ENCODE measurements at places on chromosomes 5 and 9. TPM values are rescaled to one million over a fixed set of nuclear protein-coding genes. Genes with fewer than 3 reads are reported as not detected.

DNA sequence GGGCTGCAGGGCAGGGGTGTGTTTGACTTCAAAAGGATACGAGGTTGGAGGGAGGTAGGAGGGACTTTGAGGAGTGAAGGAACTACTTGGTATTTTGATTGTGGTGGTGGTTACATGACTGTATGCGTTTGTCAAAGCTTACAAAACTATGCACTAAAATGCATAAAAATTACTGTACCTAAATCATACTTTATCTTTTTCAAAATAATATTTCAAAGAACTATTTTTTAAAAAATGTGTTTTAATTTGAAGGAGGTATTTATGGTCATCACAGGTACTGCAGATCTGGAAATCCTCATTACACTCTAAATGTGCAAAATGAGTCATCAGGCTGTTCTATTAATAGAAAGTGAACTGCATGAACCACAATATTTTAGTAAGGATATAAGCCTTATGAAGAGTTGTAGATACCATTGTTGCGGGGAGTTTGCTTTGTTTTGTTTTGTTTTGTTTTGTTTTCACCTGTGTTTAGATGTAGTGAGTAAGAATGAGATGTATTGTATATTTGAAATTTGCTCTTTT is 116.9 kb downstream of the ARRDC3 start:
- DNase-seq = peak; percentile 26

GRCh38 chr5:160312134-160312959 is at the start of gene CCNJL:
CCNJL (minus strand) TSS chr5:160312564; CDS start chr5:160311923, 641 bp downstream.
- peak; percentile 58 for DNase-seq

- no peak for DNase-seq
These were observed 96.4 kb upstream of the FTMT start for GRCh38 chr5:121755266-121755665.

- DNase-seq = peak; percentile 97
These were observed 933.8 kb upstream of the DMAC1 start for GRCh38 chr9:8733131-8733954.

DNA sequence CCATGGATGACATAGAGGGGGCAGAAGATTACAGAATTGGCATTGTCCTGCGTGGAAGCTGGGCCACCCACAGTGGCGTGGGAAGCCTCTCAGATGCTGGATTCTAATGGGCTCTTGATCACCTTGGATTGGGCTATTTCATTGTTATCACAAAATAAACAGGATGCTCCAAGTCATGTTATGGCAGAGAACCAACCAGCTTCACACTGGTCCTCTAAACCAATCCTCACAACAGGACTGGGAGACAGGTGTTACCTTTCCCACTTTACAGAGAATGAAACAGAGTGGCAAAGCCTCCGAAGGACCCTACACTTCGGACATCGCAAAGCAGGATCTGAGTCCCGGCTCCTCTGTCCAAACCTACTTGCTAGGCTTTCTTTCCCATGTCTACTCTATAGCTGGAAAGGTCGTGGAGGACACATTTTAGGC is 455 bp upstream of the SMIM3 start:
- no peak for DNase-seq

DNA sequence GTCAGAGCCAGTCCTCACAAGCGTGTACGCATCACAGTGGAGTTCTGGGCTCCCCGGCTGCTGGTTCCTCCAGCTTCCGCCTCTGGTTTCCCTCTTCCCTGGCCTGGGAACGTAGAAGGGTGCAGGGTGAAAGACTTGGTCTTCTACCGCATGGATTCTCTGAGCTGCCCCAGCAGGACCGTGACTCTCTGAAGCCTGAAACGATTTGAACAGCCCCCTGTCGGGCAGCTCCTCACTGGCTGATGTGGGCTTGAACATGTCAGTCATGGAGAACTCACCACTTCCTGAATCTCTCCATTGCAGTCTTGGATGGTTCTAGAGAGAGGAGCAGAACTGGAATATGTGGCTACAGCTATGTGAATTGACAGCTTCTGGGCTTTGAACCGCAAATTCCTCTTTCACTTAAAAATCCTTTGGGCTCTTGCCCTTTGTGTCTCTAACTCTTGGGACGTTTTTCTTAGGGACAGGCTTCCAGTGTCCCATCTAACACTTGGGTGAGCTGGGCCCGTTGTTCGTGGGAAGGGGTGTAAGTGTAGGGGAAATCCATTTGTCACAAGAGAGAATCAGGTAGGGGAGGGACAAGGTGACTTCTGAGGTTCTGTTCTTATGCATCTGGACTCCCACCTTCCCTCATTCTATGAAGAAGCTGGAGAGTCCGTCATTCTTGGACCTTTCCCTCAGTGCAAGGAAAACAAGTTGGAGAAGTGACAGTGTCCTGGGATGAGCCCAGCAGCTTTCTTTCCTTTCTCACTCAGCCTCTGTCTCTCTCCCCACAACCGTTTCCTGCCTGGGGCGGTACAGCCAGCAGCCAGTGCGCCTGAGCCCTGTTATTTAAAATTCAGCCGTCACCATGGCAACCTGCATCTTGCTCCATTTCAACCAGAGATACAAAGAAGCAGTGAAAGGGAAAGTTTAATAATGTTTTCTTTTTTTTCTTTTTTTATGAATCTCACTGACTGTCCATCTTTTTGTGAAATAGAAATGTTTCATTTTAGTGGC is 84.7 kb downstream of the PTTG1 start:
- no peak for DNase-seq

- DNase-seq = no peak
These were observed 56.1 kb downstream of the FGF18 start for GRCh38 chr5:171475596-171475995.

DNA sequence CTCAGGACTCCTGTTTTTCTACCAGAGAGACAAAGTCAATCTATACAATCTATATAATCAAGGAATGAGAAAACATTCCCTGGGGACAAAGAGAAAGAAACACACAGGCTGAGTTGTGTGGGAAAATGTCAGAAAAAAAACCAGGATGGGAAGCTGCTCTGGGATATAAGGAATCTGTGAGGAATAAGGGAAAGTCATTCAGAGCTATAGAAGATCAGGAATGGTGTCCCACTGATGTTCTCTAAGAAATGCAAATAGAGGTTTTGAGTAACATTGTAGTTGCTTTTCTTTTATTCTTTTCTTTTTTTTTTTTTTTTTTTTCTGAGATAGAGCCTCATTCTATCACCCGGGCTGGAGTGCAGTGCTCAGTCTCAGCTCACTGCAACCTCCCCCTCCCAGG is 605.9 kb upstream of the KLF4 start:
- no peak for DNase-seq

- peak; percentile 59 for DNase-seq
These were observed 298.9 kb downstream of the TMEM38B start for GRCh38 chr9:105993116-105993854.

- no peak for DNase-seq
These were observed 537.8 kb upstream of the FTMT start for GRCh38 chr5:121313886-121314285.

- DNase-seq = peak; percentile 40
These were observed 82.5 kb downstream of the PSD2 start for GRCh38 chr5:139878093-139878492.

SARDH gene
- 0.61 TPM for total RNA-seq

DNA sequence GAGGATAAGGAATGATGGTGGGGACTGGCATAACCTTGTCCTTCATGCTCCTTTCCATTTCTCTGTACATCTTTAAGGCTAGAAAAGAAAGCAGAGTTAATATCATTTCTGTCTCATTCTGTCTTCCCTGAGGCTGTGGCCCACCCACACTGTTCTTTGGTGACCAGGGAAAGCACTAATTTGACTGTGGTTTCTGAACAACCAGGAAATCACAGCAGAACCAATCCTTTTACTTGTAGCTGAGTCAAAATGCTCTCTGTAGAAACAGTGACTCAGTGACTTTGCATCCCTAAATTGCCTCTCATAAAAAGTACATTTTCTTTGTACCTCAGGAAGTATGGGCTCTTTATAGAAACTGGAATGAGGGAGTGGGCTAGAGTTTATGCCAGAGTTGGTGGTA is 28.1 kb downstream of the IL33 start:
- no peak for DNase-seq

Measured in SK-MEL-5 (cell line).